ENCODE measurements at places on chromosomes 7 and 10.

DNA sequence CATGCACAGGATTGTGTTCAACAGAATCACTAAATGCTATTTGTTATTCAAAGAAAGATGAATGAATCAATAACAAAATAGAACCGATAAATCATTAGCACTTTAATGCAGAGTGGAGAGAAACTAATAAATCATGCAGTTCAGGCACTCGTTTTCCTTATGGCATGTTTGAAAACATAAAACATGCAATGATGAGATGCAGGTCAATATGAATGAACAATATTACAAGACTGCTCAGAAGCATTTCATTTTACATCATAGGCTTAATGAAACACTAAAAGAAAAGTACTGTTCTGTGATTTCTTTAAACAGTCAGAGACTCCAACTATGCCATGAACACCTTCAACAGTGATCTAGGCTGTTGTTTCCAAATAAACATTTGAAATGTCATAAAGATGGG, 158.1 kb upstream of the ETV1 start:
- no peak for DNase-seq

DNA sequence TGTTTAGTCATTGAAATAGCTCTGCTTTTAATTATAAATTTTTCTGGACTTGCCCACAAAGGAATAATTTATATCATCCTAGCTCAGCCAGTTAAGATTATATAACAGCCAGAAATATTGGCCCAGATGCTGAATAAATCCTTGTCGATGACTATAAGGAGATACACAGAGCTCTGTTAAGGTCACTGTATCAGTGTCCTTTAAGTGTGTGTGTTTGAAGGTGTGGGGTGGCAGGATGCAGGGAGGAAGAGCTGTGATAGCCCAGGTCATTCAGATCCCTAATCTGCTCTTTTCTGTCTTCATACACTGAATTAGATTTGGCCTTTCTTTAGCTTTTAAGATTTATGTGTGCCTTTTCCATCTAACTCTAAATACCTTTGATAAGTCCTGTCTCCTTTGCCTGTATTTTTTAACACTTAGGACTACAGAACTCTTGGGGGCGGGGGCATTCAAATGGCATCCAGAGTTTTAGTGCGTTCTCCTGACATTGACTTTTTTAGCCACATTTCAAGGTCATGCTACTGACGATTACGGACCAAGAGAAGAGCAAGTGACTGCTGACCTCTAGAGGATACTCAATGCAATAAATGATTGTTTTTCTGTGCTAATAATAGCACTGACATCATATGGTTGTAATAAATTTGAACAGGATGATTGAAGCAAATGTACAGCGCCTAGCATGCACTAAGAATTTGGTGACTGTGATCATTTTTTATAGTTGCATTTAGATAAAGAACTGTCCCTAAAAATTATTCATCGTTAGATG, 172.3 kb downstream of the CACNB2 start:
- DNase-seq, result peak; percentile 5

GRCh38 chr7:39919646-39920045, 30.4 kb upstream of the CDK13 start:
- DNase-seq, result no peak

DNA sequence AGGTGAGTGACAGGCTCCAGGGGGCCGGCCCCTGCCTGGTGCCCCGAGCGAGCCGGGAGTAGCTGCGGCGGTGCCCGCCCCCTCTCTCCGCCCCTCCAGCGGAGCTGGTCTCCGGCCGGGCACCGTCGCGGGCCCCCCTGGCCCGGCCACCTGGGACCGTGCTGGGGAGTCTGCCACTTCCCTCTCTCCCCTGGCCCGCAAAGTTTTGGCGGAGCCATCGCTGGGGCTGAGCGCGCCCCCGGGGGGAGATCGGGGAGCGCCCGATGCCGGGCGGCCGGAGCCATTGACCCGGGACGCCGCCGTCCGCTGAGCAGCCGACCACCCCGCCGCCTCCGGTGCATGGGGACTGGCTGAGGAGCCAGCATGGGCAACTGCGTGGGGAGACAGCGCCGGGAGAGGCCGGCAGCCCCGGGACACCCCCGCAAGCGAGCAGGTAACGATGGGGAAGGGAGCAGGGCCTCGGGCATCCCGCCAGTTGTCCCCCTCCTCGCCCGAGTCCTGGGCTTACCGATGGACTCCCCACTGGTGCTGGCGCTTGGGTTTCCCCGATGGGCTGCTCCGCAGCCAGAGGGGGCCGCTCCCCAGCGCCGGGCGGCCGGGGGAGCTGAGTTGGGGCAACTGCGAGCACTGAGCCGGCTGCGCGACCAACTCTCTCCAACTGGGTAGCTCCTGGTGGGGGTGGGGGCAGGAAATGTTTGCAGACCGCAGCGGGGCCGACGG, at the start of gene UBTD1:
Gene UBTD1, plus strand, starts transcription at position 84 of the 720 bp plus-strand sequence. Its CDS starts 280 bp downstream, at position 364.
- no peak for DNase-seq

DNA sequence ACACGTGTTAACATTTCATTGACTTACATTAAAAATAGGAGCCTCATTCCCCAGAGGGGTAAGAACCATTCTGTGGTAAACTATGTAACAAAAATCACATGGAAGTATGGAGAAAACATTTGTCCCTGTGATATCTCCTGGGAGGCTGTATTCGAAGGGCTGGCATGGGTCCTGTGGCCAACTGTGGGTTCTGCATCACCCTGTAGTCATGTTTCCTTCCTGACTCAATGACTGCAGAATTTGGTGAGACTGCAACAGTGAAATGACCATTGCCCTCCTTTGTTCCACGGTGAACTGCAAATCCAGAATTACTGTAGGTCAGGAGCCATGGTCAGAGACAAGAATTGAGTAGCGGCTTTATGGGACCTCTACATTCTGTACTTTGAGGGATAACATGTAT, 3.6 kb upstream of the ZEB1 start:
- peak; percentile 22 for DNase-seq

GRCh38 chr7:77830649-77831355, 32.2 kb downstream of the PHTF2 start:
- DNase-seq, result no peak

DNA sequence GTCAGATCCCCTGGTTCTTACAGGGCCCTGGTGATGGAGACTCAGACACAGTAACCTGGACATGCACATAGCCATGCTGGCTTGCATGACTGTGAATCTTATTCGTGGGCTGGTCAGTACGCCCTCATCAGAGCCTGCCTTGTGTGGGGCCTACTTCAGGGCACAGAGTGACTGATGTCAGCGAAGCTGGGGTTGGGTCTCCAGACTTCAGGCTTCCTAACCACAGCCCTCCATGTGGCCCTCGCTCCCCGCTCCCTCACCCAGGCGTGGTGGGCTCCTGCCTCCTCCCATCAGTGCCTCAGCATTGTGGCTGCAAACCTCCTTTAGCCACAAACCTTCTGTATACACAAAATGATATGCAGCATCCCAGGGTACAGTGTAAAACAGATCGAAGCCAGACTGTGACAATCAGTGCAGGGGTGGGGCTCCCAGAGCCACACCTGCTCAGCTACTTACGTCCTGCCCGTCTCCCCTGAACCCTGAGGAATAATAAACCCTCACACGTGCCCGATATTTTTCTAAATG, 7.1 kb upstream of the C10orf105 start:
- DNase-seq, result no peak

GRCh38 chr7:4663239-4664018, 18.7 kb upstream of the FOXK1 start:
- DNase-seq, result no peak

- DNase-seq, result no peak
These were observed 6.2 kb downstream of the GIGYF1 start for GRCh38 chr7:100687751-100688300.

GRCh38 chr7:7672545-7673239, 32.1 kb downstream of the UMAD1 start:
- DNase-seq, result no peak

- peak; percentile 50 for DNase-seq
These were observed 444.7 kb downstream of the DGKB start for GRCh38 chr7:14457568-14458453.

GRCh38 chr10:810351-810846, 120.9 kb upstream of the DIP2C start:
- no peak for DNase-seq

DNA sequence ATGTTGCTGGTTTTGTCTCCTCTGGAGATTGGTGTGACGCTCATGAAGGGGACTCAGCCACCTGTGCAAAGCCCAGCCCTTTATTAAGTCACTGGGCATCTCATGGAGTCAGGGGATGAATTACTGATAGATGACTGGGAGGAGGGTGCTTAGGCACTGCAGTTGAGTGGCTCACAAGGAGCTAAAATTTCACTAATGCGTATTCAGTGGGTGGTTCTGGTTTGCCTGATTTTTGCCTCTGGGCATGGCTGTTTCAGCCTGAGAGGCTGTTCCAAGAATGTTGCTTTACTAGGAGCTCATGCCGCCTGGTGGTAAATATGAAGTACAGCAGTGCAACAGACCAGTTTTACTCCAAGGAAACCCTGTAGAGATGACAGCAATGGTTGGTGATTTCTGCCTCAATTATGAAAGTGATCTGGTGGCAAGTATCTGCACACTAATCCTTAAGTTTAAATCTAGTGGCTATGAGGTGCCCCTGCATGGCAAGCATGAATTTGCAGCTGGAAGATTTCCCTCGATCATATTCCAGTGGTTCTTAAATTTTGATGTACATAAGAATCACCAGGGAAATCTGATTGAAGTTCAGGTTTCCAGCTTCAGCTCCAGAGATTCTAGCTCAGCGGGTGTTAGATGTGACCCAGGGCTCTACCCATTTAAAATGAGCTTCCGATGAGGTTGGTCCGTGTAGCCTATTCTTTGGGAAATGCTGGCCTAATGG, 19.9 kb downstream of the ACTA2 start:
- DNase-seq, result peak; percentile 61

DNA sequence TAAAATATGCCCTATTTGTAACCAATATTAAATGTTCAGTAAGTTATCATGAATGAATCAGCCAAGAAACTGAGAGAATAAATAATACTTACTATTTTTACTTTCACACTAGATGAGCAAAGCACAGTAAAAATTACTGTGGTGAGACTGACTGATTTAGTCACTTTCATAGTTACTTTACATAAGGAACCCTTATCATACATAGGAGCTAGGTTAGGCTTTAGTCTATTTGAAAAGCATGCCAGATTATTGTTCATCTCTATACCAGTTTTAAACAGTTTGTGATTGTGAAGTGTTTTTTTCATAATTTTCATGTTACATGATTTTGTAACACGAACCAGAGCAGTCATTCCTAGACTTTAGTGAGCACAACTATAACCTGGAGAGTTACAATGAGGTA, 80.7 kb upstream of the MAGI2 start:
- no peak for DNase-seq
